Activated T-cell treated with anti-CD3 and anti-CD28 coated beads for 24 hours (primary cell): ENCODE measurements at places on chromosomes 5 and 9.

GRCh38 chr5:82351754-82352145 is 73.6 kb upstream of the RPS23 start:
- no peak for DNase-seq

DNA sequence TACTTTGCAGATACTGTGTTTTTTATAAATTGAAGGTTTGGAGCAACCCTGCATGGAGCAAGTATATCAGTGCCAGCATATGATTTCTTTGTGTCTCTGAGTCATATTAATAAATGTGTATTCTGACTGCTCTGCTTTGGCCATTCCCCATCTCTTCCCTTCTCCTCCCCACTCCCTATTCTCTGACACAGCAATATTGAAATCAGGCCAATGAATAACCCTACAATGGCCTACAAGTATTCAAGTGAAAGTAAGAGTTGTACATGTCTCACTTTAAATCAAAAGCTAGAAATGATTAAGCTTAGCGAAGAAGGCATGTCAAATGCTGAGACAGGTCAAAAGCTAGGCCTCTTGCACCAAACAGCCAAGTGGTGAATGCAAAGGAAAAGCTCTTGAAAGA is 82.2 kb upstream of the TLX3 start:
- no peak for DNase-seq

DNA sequence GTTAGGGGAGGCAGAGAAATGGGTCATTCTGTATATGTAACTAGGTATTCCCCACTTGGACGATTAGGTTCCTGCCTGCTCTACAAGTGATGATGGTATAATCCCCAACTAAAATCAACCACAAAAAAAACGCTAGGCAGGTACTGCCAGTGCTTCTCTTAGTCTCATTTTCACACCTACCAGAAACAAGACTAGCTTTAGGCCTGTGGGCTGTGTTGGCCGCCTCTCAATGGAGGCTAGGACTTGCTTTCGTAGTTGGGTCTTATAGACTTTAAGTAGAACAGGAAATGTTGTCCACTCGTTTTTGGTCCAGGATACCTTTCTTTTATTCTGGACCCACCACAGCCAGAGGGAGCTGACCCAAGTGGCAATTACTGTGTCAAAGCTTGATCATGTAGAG is 111.8 kb downstream of the UNC13B start:
- DNase-seq, result no peak

DNA sequence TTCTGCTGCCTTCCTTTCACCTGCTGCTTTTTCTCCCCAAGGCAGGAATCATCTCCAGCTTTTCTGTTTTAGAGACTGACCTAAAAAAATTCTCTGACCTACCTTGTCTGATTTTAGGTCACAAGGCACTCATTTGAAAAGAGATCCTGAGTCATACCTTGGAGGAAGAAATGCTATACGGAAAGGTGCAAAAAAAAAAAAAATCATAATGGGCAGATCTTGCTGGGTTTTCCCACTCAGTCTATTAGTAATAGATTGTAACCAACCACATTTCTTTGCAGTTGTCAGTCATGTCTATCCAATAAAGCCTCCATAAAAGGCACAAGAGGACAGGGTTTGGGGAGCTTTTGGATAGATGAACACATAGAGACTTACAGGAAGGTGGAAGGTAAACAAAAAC is 70.0 kb downstream of the MTREX start:
- no peak for DNase-seq

DNA sequence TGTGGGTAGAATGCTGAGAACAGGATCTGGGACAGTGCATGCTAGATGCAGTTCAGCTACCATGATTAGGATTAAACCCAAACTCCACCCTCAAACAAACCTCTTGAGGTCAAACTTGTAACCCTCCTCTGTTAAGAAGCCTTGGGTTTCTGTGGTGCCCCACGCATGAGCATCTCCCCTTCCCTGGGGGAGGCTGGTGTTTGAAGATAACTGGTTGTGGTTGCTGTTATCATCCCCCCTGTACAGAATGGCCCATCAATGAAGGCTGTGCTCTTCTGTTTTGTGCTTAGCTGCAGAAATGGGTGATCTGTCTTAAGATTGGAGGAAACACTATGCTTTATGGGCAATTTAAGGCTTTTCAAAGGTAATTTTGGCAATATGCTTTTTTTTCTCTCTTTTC is 4.4 kb upstream of the DAB2IP start:
- DNase-seq, result no peak

GRCh38 chr9:137136881-137137607 is 1.9 kb upstream of the GRIN1 start:
- DNase-seq, result no peak

GRCh38 chr5:57738301-57738700 is 255.7 kb upstream of the ACTBL2 start:
- no peak for DNase-seq

DNA sequence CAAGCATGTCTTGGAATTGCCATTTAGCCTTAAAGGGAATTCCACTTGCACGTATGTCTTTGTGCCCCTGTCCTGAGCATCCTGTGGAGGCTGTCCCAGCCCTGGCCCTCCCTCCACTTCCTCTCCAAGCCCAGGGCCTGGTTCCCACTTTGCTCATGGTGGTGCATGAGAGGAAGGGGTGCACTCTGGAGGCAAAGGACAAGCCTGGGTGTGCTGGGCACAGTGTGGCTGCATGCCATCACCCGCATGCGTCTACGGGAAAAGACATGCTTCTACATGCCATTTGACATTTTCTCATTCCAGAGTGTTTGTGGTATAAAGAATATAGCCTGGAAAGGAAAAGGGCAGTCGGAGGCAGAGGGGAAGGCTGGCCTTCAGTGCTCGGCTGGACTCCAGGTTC is 7.2 kb upstream of the IRX2 start:
- DNase-seq, result no peak

GRCh38 chr9:26013199-26013598 is 335.0 kb upstream of the TUSC1 start:
- no peak for DNase-seq

- no peak for DNase-seq
Observed at GRCh38 chr9:125484350-125485282, 222.4 kb downstream of the MAPKAP1 start.

DNA sequence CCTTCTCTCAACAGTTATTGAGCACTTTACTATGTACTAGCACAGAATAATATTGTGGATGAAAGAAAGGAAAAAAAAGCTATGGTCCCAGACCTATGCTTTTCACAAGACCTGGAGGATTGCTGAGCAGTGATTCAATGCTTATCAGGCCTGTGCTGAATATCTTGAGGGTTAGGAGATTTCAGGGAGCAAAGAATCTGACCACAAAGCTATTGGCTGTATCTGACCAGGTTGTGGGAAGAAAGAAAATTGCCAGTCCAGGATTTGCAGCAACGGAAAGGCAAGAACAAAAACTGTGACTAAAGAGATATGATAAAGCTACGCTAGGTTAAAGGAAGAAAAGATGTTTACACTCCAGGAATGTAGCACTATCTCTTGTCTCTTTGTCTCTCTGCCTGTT is 14.9 kb upstream of the MACIR start:
- no peak for DNase-seq

GRCh38 chr9:89530726-89531125 is 32.8 kb upstream of the SEMA4D start:
- no peak for DNase-seq

- DNase-seq, result no peak
Observed at GRCh38 chr9:71249729-71250317, 128.4 kb upstream of the TRPM3 start.

GRCh38 chr5:43649256-43649655 is 46.3 kb downstream of the NNT start:
- no peak for DNase-seq

- no peak for DNase-seq
Observed at GRCh38 chr9:38388283-38389223, 3.9 kb upstream of the ALDH1B1 start.

DNA sequence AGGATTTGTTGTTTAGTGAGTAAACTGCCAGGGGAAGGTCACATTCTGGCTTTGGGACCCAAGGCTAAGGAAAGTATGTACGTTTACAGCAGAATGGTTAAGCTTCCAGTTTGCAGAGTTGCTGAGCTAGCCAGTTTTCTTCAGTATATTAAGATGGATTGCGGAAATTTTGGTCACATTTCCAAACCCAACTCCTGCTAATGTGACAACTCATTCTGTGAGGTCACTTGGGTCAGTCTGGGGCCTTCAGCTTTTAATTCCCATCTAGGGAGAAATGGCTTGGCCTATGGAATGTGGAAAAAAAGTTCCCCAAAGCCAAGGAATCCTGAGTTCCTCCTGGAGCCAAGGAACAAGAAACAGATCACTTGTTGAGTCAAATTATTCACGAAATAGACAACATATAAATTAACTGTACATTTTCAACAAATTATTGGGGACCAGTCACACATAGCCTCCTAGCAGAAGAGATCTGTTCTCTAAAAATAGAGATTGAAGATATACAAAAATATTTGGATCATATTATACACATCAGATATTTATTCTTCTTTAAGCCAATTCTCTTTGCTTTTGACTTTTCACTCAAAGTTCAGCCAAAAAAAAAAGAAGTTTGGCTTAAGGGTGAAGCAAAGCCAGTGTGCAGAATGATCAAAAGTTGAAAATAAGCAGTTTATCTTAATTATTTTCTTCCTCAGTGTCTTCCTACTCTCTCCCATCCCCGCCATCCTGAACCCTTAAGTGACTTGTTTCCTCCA is 8.8 kb downstream of the KCNV2 start:
- no peak for DNase-seq

DNA sequence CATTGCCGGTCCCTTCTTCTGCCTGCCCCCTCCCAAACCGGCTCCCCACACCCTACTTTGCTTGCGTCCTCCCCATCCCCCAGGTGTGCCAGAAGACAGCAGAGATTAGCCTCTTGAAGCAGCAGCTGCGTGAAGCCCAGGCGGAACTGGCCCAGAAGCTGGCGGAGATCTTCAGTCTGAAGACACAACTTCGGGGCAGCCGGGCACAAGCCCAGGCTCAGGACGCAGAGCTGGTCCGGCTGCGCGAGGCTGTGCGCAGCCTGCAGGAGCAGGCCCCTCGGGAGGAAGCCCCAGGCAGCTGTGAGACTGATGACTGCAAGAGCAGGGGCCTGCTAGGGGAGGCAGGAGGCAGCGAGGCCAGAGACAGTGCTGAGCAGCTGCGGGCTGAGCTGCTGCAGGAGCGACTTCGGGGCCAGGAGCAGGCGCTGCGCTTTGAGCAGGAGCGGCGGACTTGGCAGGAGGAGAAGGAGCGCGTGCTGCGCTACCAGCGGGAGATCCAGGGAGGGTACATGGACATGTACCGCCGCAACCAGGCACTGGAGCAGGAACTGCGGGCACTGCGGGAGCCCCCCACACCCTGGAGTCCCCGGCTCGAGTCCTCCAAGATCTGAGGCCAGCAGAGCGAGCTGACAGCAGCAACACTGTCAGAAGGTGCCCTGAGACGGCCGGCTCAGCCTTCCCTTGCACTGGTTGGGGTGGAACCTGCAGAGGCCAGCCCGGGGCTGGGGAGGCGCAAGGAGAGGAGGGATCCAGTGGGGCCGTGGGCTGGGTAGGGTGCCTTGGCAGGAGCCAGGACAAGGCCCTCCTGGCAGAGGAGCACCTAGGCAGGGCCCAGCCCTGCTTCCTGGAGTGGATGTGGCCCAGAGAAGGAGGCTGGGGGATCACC is 8.3 kb downstream of the N4BP3 start:
- DNase-seq, result no peak

DNA sequence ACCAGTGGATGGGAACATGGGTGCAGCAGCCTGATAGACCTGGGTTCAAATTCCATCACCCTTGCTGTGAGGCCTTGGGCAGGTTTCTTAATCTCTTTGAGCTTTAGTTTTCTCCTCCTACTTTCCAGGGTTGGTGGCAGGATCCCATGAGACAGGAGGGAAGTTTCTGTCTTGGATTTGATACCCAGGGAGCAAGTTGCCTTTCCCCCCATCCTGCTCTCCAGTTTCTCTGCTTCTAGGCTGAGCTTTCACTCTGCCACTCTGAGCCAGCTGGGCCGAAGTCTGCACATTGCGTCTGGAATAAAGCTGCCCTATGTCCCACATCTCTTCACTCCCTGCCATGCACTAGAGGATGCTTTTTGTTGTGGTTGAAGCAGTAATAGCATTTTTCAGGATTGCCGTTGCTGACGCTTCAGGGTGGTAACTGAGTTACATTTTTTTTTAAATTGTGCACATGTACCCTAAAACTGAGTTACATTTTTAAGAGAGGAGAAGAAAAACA is 40.5 kb upstream of the ANGPTL2 start:
- DNase-seq, result no peak

GRCh38 chr9:110555551-110556331 is 23.8 kb downstream of the SVEP1 start:
- no peak for DNase-seq

GRCh38 chr9:107584186-107584585 is 94.6 kb upstream of the KLF4 start:
- no peak for DNase-seq

DNA sequence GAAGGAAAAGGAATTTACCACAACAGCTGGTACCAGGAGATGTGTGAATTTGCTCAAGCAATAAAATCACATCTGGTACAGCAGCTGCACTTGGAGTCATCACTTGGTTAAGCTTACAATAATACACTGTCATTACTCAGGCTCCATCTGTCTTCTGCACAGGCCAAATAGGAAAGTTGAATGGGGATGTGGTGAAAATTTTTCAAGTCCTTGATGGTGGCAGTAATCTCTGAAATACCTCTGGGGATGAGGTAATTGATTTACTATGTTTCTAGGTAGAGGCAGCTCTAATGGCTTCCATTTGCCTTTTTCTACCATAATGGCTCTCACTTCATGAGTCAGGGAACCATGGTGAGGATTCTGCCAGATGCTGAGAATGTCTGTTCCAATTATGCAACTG is 206.8 kb upstream of the ATP10B start:
- DNase-seq, result no peak

DNA sequence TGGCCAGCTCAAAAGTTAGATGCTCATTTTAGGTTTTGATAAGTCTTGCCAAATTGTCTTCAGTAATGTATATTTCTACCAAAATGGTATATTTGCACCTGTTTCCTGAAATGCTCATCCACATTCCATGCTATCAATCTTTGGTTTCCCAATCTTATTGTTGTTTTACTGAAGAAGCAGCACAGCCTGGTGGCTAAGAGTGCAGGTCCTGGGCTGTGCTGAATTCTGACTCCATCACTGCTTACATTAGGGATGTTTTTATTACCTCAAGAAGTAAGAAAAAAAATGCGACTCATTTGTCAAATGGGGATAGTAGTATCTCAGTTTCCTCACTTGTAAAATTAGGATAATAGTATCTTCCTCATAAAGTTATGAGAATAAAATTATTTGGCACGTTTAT is 13.6 kb upstream of the S100Z start:
- DNase-seq, result no peak

- no peak for DNase-seq
Observed at GRCh38 chr5:93578813-93579691, 2.0 kb downstream of the NR2F1-AS1 start.

- DNase-seq, result no peak
Observed at GRCh38 chr9:107653263-107653821, 163.8 kb upstream of the KLF4 start.
